ENCODE measurements at places on chromosomes 6 and 20.

DNA sequence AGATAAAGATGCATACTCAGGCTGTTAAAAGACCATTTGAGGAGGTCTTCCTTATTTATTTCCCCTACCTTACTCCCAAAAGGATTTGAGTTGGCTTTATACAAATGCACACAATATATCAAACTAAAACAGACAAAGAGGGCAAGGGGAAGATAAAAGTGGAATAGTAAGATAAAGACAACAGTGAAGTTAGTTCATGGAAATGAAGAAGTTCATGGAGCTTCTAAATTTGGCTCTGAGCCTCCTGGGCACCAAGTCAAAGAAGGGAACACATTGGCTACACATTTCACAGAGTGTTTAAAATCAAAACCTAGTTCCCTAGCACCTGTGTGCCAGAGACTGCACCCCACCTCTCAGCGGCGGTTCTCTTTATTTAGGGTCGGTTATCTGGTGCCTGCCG lies 25.8 kb upstream of the ARMC2 start:
- DNase-seq = no peak

DNA sequence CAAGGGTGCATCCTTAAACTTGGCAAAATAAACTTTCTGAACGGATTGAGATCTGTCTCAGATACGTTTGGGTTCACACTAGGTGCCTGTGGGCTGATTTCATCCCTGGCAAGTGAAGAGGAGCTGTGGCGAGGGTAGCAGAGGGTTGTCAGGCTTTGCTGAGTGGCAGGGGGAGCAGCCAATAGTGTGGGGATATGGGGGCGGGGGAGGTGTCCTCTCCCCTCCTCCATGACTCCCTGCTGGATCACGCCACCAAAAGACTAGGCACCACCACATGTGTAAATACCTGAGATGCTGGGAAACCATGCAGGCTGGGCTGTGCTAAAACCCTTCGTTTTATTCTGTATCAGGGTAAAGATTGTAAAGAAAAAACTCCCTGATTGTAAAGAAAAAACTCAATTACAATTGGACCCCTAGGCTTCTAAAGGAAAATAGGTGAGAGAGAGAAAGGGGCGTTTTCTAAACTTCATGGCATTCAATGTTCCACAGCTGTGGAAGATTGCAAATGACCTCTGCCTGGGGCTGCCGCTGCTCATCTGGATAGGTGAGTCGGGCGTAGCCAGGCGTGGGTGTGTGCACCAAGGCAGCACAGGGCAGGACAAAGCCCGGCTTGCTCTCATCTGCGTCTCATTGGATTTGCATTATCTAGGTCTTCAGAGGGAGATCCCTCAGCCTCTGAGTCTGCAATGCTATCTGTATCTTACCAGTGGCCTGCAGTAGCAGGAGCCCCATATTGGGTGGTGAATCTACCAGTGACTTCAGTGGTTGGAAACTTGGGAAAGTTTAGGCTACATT lies 26.9 kb upstream of the ADTRP start:
- DNase-seq = no peak

GRCh38 chr6:90284236-90285041 lies 12.2 kb downstream of the BACH2 start:
- peak; percentile 87 for DNase-seq

DNA sequence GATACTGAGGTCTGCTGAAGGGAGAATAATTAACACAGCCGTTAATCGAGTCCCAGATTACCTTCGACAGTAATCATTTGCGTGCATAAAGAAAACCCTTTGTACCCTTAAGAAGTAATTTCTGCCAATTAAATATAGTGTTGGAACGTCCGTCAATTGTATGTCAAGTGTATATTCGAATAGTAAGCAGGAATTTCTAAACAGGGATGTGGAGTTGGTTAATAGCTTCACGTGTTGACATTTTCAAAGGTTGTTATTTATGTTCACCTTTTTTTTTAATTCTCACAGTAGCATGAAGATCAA lies 798 bp upstream of the SNAP91 start:
- DNase-seq = no peak

GRCh38 chr6:17197607-17198006 lies 83.6 kb upstream of the RBM24 start:
- DNase-seq = no peak

GRCh38 chr20:2742934-2743559 lies 50.5 kb downstream of the EBF4 start:
- DNase-seq = peak; percentile 70

DNA sequence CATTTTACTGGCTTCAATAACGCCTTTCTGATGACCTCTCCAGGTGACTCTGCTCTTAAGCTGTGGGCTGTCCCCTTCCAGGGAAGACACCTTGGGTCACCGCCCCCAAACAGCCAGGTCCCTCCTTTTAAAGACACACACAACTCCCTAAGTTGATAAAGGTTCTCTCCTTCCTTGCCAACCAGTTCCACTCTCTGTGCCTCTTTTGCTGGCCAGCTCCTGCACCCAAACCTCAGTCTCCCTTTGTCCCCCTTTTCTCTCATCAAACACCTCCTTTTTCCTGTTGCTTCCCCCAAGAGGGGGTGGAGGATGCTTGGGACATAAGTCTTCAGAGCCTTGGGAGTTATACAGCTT lies 1.0 kb downstream of the NCOA6 start:
- peak; percentile 64 for DNase-seq

GRCh38 chr20:56693217-56693616 lies 64.1 kb downstream of the TFAP2C start:
- DNase-seq = no peak

DNA sequence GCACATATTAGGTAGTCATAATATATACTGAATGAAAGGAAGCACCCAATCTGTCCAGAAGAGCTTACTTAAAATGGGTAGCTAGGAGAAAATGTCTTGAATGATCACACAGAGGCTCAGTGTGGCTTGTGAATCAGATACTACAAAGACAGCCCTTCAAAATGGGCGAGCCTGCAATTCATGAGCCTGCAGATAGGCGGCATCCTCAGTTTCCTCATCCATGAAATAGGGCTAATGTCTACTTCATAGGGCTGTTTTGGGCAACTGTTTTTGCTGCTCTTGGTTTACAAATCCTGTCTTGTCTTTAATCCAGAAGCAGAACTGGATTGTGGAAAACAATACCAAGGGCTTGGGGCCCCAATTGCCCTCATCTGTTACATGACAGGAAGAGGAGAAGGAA lies 129.3 kb upstream of the KCNK16 start:
- peak; percentile 8 for DNase-seq

- DNase-seq = no peak
These were observed at the start of gene PSORS1C2 for GRCh38 chr6:31138982-31139381. TSS of gene PSORS1C2 (minus strand) at chr6:31139066. CDS start at chr6:31139026, 40 bp downstream.

- DNase-seq = no peak
These were observed 599.5 kb upstream of the NRSN1 start for GRCh38 chr6:23526526-23526925.

GRCh38 chr6:32920715-32921114 lies 20.1 kb downstream of the HLA-DMB start:
- DNase-seq = peak; percentile 24

GRCh38 chr6:79246891-79247290 lies 12.4 kb upstream of the HMGN3 start:
- no peak for DNase-seq

Measured in ACHN (cell line).